Anterior cingulate cortex (tissue), 58 donors: ENCODE measurements at places on chromosomes 5 and 9.
A peak's percentile ranks its signal among the peaks of the same experiment; 100 is the strongest.

GRCh38 chr9:84570482-84571154 is 98.9 kb upstream of the NTRK2 start:
- DNase-seq: no peak

DNA sequence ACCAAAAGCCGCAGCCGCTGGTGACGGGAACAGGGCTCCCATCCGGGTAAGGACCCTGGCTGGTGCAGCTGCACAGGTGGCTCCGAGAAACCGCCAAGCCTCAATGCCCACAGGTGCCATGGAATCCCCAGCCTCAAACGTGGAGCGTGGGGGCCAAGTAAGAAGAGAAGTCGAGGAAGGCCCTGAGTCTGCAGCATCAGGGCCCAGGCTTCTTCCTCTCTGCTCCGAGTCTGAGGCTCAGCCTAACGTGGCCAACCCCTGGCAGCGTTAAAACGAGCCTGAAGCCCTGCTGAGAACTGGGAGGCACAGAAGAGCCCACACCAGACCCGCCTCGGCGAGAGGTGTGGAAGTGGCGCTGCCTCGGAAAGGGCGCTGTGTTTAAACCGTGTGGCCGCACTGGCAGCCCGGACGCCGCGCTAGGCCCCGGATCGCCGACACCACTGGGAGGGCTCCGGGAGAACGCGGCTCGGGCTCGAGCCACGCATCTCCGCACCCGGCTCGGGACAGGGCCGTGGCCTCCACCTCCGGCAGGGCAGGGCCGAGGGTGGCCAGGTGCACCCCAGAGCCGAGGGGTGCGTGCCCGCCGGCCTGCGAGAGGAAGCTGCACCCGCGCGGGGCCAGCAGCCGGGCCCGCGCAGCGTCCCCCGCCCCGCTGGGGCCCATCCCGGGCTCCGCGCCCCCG is 730 bp downstream of the ZMYND19 start:
- DNase-seq: no peak

GRCh38 chr9:96025995-96026602 is 150.6 kb downstream of the ERCC6L2 start:
- DNase-seq: peak; percentile 23

DNA sequence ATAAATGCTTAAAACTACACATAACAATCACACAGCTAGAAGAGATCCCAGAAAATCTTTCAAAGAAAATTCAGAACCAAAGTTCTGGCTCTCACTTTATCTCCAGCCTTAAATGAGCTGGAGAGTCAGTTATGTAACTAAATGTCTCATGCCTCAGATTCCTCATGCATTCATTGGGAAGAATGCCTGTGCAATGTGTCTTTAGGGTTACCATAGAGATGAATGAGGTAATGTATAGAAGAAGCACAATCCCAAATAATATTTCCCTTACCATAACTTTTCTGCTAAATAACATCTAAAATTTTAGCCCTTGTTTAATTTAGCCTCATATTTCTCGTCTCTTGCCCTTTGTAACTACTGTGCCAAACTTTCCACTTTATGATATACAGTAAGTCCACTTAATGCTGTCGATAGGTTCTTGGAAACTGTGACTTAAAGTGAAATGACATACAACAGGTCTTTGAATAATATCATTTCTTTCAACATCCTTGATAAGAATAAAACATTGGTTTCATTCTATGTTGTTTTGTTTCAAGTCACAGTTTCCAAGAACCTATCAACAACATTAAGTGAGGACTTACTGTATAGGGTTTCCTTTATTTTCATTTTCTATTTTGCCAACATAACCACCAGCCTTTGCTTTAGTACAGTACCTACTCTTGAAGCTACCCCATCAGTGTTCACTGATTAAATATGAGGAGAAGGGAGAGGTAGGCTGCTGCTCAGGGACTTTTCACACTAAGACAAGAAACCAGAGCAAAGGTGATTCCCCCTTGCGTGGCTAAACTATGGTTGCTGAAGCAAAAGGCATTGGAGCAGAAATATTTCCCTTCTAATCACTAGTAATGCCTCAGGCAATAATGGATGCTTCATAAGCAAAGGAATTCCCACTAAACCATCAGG is 295.7 kb upstream of the PTGER4 start:
- DNase-seq: no peak

GRCh38 chr5:78899922-78900362 is 85.2 kb downstream of the ARSB start:
- DNase-seq: no peak

GRCh38 chr9:77943057-77943456 is 88.6 kb downstream of the GNAQ start:
- DNase-seq: no peak

DNA sequence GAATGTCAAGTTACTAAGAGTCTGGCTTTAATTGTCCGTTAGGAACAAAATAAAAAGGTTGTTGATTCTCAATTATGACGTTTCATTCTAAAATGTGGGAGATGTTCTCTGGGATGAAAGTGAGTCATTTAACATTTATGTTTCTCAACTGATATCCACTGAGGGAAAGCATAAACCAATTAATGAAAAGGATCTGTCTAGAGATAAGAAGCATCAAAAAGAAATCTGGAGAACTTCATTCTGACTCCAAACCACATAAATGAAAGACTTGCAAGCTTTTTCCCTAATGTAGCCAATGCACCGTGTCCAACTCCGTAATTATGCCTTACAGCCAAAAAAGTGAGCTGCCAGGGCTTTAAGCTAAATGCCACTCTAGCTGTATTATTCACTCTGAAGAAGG is 654.2 kb downstream of the TLE1 start:
- no peak for DNase-seq

DNA sequence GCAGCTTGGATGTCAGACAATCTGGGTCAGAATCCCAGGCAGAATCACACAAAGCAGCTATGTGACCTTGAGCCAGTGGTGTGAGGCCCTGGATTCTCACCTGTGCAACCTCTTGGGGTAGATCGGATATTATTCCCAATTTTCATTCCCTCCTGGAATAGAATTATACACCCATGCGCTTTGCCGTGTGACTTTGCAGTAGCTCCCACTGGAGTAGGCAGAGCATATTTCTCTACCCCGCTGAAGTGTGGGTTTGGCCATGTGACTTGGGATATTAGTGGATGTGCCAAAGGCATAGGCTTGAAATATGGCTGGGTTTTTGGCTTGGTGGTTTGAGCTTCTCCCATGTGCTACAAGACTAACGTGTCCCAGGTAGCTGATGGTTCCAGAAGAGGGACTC is 35.5 kb upstream of the IER5L start:
- no peak for DNase-seq

DNA sequence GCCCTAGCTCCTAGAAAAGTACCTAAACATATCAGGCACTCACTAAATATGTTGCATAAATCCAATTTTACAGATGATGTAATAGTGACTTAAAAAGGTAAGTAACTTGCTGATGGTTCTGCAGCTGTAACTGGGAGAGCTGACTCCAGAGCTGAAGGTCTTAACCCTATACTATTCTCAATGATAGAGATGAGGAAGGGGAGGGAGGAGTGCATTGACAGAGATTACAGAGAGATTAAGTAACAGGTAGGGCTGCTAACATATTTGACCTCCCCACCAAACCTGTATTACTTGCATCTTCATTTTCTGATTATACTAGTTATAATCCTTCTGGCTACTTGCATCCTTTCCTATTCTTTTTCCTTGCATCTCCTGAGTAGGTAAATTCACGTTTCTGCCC is 255.4 kb upstream of the EFNA5 start:
- DNase-seq: no peak

GRCh38 chr5:28190011-28190410 is 1151.6 kb upstream of the CDH9 start:
- DNase-seq: no peak

DNA sequence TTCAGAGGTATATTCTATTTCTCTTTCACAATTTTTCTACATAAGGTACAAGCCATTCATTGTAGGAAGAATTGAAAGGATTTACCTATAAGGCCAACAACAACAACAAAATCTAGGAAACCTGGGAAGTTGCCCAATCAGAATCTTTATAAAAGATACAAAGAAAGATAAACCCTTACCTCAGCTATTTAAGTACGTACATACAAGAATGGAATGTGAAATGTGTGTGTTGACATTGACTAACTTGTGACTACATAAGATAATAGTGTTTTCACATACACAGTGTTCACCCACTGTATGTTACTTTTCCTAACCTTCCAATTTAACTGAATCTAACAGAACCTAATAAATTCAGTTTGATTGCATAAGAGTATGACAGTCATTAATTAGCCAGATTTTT is 154.1 kb downstream of the ADAMTS6 start:
- DNase-seq: no peak

- DNase-seq: no peak
These were observed 60.6 kb downstream of the NSUN2 start for GRCh38 chr5:6572086-6572824.

DNA sequence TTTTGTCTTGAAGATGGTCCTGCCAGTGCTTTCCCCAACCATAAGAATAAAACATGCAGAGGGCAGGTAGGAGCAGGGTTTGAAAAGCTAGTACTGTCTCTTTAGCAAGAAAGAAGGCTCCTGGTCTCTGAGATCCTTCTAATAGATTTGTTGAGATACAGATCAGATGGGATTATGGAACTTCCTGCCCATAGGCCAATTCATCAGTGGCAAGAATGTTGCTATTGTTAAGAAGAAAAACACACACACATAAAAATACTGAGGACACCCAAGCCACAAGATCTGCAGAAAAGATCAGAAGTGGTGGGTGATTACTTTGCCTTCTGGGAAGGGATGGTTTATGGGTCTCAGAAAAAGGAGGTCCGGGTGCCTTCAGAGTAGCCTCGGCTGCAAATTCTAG is 59.8 kb downstream of the TNC start:
- no peak for DNase-seq

GRCh38 chr9:16732546-16732945 is 137.9 kb downstream of the BNC2 start:
- DNase-seq: no peak

DNA sequence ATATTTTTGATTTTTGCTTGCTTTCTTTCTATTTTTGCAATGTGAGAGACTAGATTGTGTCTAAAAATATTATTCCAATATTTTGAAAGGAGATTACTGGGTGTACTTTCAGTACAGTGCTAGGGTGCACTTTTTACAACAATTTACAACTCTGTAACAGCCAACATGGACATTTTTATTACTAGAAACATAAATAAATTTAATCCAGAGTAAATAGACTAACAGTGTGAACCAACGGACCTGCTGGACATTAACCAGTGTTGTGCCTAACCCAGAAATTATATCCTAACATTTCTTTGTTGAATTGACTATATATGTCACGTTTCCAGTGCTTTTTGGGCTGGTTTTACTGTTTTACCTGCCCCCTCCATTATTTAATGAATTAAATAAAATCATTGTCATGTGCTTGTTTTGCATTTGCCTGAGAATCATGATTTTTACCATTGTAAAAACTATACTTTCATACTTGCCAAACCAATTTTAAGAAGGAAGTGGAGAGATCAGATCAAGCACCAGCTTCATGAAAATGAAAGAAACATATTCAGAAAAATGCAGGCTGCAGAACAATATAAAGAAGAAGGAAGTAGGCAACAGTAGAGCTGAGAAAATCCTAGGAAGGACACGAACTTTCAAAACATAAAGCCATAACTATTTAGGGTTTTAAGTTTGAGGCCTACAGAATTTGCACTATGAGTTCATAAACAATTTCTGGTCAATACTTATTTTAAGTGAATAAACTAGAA is 400.8 kb upstream of the PIK3R1 start:
- no peak for DNase-seq

GRCh38 chr5:173774271-173774761 is 113.8 kb upstream of the CPEB4 start:
- peak; percentile 22 for DNase-seq

GRCh38 chr5:56802205-56802604 is 13.1 kb upstream of the MAP3K1 start:
- no peak for DNase-seq

DNA sequence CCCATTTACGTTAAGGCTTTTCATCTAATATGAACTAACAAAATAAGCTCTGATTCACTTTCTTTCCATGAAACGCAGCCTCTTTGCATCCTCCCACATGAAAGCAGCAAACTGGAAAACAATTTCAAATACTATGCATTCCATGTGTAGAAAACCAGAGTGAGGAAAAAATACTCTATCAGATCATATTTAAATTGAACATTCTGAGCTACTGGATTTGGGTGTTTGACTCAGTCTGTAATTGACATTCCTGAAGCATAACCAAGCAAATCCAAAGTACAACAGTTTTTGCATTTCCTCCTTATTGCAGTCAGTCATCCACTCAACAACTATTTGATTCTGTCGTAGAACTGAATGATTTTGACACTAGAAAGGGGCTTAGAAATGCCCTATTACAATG is 399.1 kb upstream of the NMUR2 start:
- no peak for DNase-seq

- DNase-seq: no peak
These were observed 41.8 kb downstream of the LMNB1 start for GRCh38 chr5:126818736-126819135.

DNA sequence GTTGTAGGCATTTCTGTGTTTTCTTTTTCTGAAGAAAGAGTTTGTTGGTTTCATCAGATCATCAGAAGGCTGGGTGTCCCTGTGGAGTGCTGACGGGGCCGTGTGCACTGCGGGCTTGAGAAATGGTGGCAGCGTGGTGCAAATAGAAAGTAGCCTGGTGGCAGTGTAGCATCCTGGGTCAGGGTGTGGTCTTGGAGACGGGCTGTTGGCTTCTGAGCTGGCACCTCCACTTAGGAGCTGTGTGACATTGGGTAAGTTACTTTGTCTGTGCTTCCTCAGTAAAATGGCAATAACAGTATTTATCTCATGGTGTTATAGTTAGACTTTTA is 10.0 kb upstream of the NDST1 start:
- no peak for DNase-seq

- no peak for DNase-seq
These were observed 1014.0 kb upstream of the SEMA6A start for GRCh38 chr5:117588611-117589010.

GRCh38 chr9:133692364-133692985 is 45.7 kb downstream of the SARDH start:
- no peak for DNase-seq

DNA sequence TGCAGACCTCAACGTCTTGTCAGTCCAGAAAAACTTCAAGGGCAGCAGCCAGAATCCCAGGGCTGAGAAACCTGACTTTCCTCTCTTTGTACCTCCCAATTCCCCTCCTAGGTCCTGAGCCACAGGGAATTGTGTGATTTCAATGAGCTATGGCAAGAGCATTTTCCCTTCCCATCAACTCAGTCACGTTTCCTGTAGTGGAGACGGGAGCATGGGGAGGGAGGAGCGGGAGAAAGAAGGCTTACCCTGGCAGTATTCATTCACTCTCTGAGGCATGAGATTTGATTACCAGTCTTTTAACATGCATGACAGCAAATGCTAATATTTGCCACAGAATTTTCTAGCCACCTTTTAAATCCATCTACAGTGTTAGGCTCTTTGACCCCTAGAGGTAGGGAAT is 109.4 kb upstream of the TBCA start:
- DNase-seq: no peak

DNA sequence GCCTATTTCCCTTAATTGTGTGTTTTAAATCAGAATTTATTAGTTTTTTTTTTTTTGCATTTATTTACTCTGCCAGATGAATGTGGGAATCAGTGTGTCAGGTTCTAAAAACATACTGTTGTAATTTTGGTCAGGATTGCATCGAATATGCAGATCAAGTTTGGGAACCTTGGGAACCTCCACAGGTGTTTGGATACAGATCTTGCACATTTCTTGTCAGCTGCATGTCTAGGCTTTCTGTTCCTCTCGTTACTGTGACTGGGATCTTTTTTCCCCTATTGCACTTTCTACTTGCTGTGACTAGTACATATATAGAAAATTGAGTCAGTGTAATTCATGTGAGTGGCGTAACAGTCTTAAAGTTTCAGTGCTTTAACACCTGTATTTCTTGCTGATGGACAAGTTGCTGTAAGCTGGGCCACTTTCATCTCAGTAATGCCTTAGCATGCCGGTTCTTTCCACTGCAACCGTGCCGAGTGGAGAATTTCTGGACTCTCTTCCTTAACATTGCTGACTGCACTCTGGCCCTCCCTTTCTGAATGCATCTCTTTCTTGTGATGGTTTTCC is 112.5 kb downstream of the TENT4A start:
- DNase-seq: no peak
